ENCODE measurements at places on chromosomes 6 and 20. TPM values are rescaled to one million over a fixed set of nuclear protein-coding genes. Genes with fewer than 3 reads are reported as not detected.

The MYCT1 gene
- 2.9 TPM for total RNA-seq

The ZNF451 gene
- 66.7 TPM for total RNA-seq

The NCOA6 gene
- 26.5 TPM for total RNA-seq

The PHACTR1 gene
- 15.4 TPM for total RNA-seq

The HLA-DQA1 gene
- total RNA-seq = 31.2 TPM

The MAP3K7 gene
- total RNA-seq = 45.7 TPM

DNA sequence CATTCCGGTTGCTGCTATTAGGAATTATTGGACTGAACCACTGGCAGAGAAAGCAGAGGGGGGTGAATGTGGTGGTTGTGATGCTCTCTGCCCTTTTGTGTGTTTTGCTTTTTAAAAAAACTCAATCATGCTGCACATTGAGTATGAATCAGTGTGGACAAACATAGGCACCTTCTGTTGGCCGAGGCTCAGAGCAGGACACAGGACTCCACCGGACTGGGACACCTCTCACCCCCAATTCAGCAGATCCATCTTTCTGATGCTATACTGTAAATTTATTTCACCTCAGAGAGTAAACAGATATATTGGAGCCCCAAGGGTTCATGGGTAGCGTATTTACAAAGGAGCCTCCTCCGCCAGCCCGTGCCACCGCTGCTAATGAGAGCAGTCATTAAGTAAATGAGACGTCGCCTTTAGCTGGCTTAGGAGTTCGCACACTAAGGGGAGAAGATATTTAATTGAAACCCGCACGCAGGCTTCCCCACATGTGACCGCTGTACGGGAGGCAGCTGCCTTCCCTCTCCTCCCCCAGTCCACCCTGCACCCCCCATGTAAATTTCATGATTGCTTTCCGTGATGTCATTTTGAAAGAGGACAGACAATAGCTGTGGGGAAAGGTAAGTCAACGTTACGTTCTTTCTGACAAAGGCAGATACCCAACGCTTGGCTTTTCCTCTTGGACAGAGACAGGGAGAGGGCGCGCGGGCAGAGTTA is at the start of gene MYT1:
MYT1 (plus strand) TSS at position 330 of the 714 bp plus-strand sequence. CDS start 34,410 bp downstream, outside the sequence.
- DNase-seq = no peak

DNA sequence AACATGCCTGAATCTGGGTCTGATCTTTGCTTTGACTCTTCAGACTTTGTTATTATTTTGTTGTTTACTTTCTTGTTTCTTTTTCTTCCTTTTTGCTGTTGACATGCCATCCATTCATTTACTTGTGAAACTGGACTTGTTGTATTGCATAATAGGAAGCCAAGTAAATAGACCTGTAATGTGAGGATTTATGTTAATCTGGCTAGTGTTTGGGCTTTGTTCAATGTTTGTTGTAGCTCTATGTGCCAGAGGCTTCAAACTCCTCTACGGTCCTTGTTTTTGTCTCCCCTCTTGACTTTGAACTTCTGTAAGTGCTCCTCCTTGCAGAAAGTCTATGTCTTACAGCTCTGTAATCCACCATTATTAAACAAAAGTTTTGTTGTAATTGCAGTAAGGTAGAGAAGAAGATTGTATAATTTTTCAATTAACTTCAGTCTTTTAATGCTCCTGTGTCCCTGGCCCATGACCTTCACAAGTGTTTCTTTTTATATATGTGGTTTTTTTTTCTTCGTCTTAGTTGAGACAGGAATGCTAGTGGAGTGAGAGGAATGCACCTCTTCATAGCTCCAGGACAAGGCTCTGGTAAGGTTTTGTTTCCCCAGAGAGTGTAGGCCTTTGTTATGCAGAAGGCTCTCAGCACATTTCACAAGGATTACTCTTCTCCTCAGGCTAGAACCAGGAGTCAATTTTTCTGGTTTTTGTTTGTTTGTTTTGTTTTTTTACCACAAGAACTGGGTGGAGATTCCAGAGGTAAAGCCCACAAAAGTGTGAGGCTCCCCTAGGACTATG is 1061.8 kb upstream of the CITED2 start:
- DNase-seq = no peak

DNA sequence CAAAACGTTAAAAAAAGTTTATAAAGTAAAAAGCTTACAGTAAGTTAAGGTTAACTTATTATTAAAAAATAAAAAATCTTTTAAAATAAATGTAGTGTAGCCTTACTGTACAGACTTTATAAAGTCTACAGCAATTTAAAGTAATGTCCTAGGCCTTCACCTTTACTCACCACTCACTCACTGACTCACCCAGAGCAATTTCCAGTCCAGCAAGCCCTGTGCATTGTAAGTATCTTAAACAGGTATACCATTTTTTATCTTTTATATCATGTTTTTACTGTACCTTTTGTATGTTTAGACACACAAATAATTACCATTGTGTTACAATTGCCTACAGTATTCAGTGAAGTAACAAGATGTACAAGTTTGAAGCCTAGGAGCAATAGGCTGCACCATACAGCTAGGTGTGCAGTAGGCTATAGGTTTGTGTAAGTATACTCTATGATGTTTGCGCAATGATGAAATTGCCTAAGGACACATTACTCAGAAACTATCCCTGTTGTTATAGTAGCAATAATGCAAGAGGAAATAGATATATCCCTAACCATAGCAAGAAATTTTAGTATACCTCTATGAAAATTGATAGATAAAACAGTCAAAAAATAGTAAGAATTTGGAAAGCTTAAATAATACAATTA is 39.5 kb downstream of the FBXO5 start:
- DNase-seq = no peak

GRCh38 chr6:3231247-3232016 is 4.0 kb upstream of the TUBB2B start:
- no peak for DNase-seq

DNA sequence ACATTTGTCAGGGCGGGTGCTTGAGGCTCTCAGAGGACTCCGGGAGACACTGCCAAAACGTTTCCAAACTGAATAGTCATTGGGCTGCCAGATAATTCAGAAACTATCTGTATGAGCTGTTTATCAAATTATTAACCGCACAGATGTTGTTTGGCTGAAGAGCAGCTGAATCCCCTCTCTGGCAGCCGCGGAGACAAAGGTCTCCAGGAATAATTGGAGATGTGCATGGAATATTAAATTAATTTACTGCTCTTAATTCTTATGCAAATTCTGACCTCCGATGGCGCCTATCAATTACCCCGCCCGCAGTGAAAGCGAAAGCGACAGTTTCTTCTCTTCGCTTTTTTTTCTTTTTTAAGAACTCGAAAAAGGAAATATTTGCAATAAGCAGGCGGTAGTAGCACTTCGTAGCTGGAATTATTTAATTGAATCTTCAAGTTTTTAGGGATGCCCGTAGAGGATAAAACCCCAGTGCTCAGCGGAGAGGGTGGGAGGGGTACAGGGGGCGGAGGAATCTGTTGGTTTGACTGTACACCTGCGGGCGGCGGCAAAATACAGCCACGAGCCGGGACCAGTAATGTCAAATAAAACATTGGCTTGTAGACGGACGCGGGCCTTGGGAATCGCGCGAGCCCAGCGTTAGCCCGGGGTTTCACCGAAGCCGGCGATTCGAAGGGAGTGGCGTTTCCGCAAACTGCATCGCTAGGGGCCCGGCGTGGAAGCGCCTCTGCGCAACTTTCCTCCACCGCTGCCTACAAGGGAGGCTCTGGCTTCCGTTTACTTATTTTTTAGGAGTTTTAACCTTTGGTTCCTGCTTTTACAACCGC is 6.2 kb downstream of the LINC00237 start:
- DNase-seq = peak; percentile 69

- DNase-seq = no peak
Measured at GRCh38 chr20:53980031-53980465, 90.3 kb downstream of the BCAS1 start.

- DNase-seq = no peak
Measured at GRCh38 chr6:139584599-139584998, 210.2 kb upstream of the CITED2 start.

GRCh38 chr20:33178726-33179125 is 10.8 kb downstream of the BPIFA2 start:
- DNase-seq = no peak

- DNase-seq = no peak
Measured at GRCh38 chr20:22577515-22578220, 6.7 kb downstream of the FOXA2 start.

GRCh38 chr20:63742381-63743024 is 2.9 kb downstream of the SLC2A4RG start:
- DNase-seq = no peak

DNA sequence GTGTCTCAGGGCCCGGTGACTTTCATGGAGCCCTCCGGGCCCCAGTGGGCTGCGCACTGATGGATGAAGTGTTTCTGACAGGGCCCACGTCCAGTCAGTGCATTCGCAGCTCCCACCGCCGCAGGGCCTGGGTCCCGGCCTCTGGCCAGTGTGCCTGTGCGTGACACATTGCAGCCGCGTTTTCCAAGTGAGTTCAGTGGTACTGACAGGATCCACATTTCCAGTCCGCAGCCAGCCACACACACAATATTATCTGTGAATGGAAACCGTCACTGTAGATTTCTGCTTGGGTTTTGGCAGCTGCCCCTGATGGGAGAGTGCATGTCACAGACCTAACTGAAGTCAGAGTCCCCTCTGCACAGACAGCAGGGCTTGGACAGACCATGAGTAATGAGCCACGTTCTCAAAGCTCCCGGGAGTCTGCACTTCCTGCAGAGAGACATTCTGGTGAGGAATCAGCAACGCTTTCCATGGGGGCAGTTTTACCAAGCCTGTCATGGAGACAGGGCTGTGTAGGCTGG is 171.4 kb downstream of the MYLK4 start:
- no peak for DNase-seq

GRCh38 chr20:46243707-46244628 is 64.3 kb downstream of the CDH22 start:
- DNase-seq = no peak

DNA sequence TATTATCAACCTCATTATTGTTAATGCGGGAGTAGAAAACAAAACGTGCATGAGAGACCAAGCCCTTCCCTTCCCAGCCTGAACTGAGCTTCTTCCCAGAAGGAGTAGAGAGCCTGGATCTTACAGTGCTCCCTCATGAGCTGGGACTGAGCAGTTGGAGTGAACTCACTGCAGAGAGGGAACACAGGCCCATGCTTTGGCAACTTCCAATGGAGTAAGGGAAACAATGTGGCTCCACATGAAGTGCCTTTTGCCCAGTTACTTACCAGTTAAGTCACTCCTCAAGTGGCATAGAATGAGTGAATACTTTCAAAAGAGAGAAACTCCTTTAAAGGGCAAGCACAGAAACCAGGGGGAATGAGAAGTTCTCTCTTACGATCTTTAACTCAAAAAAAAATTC is 12.4 kb downstream of the FHL5 start:
- no peak for DNase-seq

DNA sequence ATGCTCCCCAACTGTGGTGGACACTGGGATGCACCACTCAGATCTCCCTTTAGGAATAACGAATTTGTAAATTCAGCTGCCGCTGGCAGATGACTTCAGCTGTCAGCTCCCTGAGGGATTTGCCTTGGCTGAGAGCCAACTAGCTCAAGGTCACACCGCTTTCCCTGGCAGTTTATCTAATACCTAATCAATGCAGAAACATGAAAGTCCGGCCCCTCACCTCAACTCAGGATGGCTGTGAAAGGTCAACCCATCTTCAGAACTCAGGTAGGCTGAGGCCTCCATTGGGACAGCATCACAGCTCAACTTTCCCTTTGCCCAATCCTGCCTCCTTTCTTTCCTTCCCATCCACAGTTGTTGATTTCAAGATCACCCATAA is 22.8 kb upstream of the SCGN start:
- DNase-seq = no peak

DNA sequence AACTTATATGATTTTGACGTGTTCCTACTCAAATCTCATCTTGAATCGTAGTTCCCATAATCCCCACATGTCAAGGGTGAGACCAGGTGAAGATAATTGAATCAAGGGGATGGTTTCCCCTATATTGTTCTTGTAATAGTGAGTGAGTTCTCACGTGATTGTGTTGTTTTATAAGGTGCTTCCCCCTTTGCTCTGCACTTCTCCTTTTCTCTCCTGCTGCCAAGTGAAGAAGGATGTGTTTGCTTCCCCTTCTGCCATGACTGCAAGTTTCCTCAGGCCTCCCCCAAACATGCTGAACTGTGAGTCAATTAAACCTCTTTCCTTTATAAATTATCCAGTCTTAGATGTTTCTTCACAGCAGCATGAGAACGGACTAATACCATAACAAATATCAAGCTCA is 83.2 kb downstream of the MANEA start:
- no peak for DNase-seq

DNA sequence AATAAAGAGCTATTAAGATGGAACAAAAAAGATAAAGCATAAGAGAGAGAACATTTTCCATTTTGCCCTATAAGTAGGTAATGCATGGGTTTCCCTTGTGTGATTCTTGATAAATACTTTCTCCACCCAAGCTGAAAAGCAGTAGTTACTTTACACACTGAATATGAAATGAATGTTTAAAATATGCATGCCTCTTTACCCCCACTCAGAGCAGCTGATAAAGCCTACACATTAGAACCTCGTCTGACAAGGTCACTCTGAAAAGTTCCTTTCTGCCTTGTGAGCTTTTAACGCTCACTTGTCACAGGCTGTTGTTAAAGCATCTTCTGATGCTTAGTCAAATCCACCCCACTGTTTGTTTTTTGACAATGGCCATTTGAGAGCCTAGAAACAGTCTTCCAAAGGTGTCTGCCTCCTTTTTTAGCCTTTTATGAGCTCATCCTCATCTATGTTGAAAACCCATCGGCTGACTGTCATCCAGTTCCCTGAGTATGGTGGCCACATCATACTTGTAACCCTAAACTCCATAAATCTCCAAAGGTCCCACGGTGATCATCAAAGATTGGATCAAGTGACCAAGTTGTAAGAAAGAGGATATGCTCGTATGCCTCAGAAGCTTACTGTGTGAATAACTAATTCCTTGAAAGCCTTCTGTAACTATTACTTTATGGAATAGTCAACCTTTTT is 102.8 kb downstream of the ATXN1 start:
- DNase-seq = no peak

- no peak for DNase-seq
Measured at GRCh38 chr6:25642667-25643328, 9.2 kb upstream of the SCGN start.

- no peak for DNase-seq
Measured at GRCh38 chr6:170434821-170435155, 118.3 kb downstream of the PSMB1 start.

- DNase-seq = no peak
Measured at GRCh38 chr20:6956056-6956455, 188.6 kb downstream of the BMP2 start.

GRCh38 chr6:170128811-170129681 is 161.8 kb downstream of the DLL1 start:
- DNase-seq = no peak
